ENCODE measurements at places on chromosomes 6 and 20. TPM values are rescaled to one million over a fixed set of nuclear protein-coding genes. Genes with fewer than 3 reads are reported as not detected.

GINM1 gene
- total RNA-seq, result 62.3 TPM

- no peaks in the 10 kb centered on the region for H3K27me3 ChIP-seq
- DNase-seq, result no peak
- H3K4me3 ChIP-seq, result no peak overlapping the region
- no peaks in the 10 kb centered on the region for H3K4me1 ChIP-seq
These were observed 183.8 kb downstream of the HS3ST5 start for GRCh38 chr6:114158838-114159694.

DNA sequence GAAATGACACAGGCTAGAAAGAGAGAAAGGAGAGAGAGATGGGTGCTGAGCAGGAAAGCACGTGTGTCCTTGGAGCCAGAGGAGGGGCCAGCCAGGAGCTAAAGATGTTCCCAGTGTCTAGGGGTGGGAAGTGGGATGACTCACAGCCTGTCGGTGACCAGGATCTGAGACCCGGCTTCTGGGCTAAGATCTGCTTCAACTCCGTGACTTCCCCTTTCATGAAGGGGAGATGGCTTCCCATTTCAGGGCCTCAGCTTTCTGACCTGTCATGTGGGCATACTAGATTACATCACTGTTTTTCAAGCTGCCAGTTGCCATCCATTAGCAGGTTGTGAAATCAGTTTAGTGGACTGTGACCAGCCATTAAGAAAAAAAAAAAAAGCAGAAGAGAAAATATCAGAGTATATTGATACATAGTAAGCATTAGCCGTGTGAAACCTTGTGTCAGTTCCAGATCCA lies 5.4 kb downstream of the TGM3 start:
- peak overlapping the region; percentile 34 for H3K27ac ChIP-seq
- H3K36me3 ChIP-seq, result no peaks in the 10 kb centered on the region
- no peak overlapping the region for H3K4me3 ChIP-seq
- H3K4me1 ChIP-seq, result no peaks in the 10 kb centered on the region
- H3K27me3 ChIP-seq, result peaks cover 9% of the 10 kb centered on the region

GRCh38 chr6:9647071-9647445 lies 767.8 kb downstream of the TFAP2A start:
- H3K27ac ChIP-seq, result no peak overlapping the region
- no peak overlapping the region for H3K4me3 ChIP-seq
- no peak for DNase-seq
- no peaks in the 10 kb centered on the region for H3K36me3 ChIP-seq
- no peaks in the 10 kb centered on the region for H3K27me3 ChIP-seq

All from lung (tissue), 17 donors.